Chondrocyte (in vitro differentiated cells): ENCODE measurements at places on chromosomes 5 and 9. TPM values are rescaled to one million over a fixed set of nuclear protein-coding genes. Genes with fewer than 3 reads are reported as not detected.

The CNTLN gene
- total RNA-seq = 7.6 to 10.9 TPM (median 7.8 TPM) in 3 replicates

The CCL27 gene
- not detected in 3 replicates for total RNA-seq

The TEX48 gene
- not detected in 3 replicates for total RNA-seq

The SLC4A9 gene
- not detected in 3 replicates for total RNA-seq

The DOLPP1 gene
- 12.3 to 22.5 TPM (median 16.4 TPM) in 3 replicates for total RNA-seq

The SHB gene
- total RNA-seq = 19.6 to 25.1 TPM (median 23.8 TPM) in 3 replicates

The FOXD4L3 gene
- 0.41 TPM in 1 of 3 replicates, not detected in the others for total RNA-seq

The NME5 gene
- 1.7 to 5.0 TPM (median 2.0 TPM) in 3 replicates for total RNA-seq

The CANX gene
- total RNA-seq = 695 to 849 TPM (median 699 TPM) in 3 replicates

The BARHL1 gene
- total RNA-seq = not detected in 3 replicates

The DMRT3 gene
- total RNA-seq = not detected in 3 replicates

The BARX1 gene
- 0.77 to 6.7 TPM (median 2.1 TPM) in 3 replicates for total RNA-seq

The COL15A1 gene
- 5.2 to 7.1 TPM (median 5.4 TPM) in 3 replicates for total RNA-seq

The CARTPT gene
- not detected in 3 replicates for total RNA-seq

The ZNF454 gene
- 0.32 to 2.3 TPM (median 0.49 TPM) in 3 replicates for total RNA-seq

The IRX1 gene
- total RNA-seq = 2.3 to 9.8 TPM (median 2.9 TPM) in 3 replicates

The FBLL1 gene
- total RNA-seq = 2.4 to 8.3 TPM (median 7.9 TPM) in 3 replicates

The FNBP1 gene
- 49.4 to 61.2 TPM (median 58.7 TPM) in 3 replicates for total RNA-seq

The PCDHGB2 gene
- total RNA-seq = 0.95 to 1.8 TPM (median 1.0 TPM) in 3 replicates

The FBP2 gene
- total RNA-seq = not detected in 3 replicates

The MEGF10 gene
- 6.6 to 10.8 TPM (median 7.8 TPM) in 3 replicates for total RNA-seq

The MSX2 gene
- 2.2 to 25.5 TPM (median 2.3 TPM) in 3 replicates for total RNA-seq

The ACTBL2 gene
- total RNA-seq = 0.10 TPM in 1 of 3 replicates, not detected in the others

The CACFD1 gene
- total RNA-seq = 14.4 to 22.3 TPM (median 18.8 TPM) in 3 replicates

The KYAT1 gene
- total RNA-seq = 3.3 to 7.0 TPM (median 3.6 TPM) in 3 replicates

The COL23A1 gene
- total RNA-seq = 0.12 to 0.15 TPM in 2 of 3 replicates, not detected in the other

The SNCAIP gene
- 1.2 to 2.6 TPM (median 1.6 TPM) in 3 replicates for total RNA-seq

The CER1 gene
- not detected in 3 replicates for total RNA-seq

The KIAA0825 gene
- 3.4 to 8.0 TPM (median 4.1 TPM) in 3 replicates for total RNA-seq

The FOXD4L5 gene
- 0.10 to 0.51 TPM (median 0.18 TPM) in 3 replicates for total RNA-seq

The RAD17 gene
- total RNA-seq = 22.4 to 25.7 TPM (median 25.3 TPM) in 3 replicates

The LURAP1L gene
- total RNA-seq = 57.0 to 67.4 TPM (median 67.1 TPM) in 3 replicates

The AQP7 gene
- 0.30 to 0.80 TPM (median 0.33 TPM) in 3 replicates for total RNA-seq

The RGS3 gene
- total RNA-seq = 33.8 to 58.2 TPM (median 55.2 TPM) in 3 replicates

The CCDC171 gene
- total RNA-seq = 2.6 to 6.3 TPM (median 3.2 TPM) in 3 replicates

The CDC25C gene
- total RNA-seq = 1.2 to 1.6 TPM (median 1.6 TPM) in 3 replicates

The EQTN gene
- total RNA-seq = not detected in 3 replicates

The RORB gene
- not detected in 3 replicates for total RNA-seq

The ABCA1 gene
- total RNA-seq = 22.4 to 26.6 TPM (median 25.1 TPM) in 3 replicates

The GABRP gene
- total RNA-seq = not detected in 3 replicates

The TPPP gene
- 0.07 to 0.70 TPM (median 0.56 TPM) in 3 replicates for total RNA-seq

The DOCK8 gene
- total RNA-seq = 0.17 TPM in 1 of 3 replicates, not detected in the others

The NR6A1 gene
- 0.39 to 0.77 TPM (median 0.56 TPM) in 3 replicates for total RNA-seq

The IFNE gene
- total RNA-seq = not detected in 3 replicates

The PHF24 gene
- total RNA-seq = 0.30 to 1.0 TPM in 2 of 3 replicates, not detected in the other

The SPINK6 gene
- not detected in 3 replicates for total RNA-seq

The VCAN gene
- 250 to 737 TPM (median 710 TPM) in 3 replicates for total RNA-seq

The CAMK2A gene
- 0.24 TPM in 1 of 3 replicates, not detected in the others for total RNA-seq

The TAF11L4 gene
- not detected in 3 replicates for total RNA-seq
